ENCODE measurements at places on chromosomes 1 and 21.

DNA sequence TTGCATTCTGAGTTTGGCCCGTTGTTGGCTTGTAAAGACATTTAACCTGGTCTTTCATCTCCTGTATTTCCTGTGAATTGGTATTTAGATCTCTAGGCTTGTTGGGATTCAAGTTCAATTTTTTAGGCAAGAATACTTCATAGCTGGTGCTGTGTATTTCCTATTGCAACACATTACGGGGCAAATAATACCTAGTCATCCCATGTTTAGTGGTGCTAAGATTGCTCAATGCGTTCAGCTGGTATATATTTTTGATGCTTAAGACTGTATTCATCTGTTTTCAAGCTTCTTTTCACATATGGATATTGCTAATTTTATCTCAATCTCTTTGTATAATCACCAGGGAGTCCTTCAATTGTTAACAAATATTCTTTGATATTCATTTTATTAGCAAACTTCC lies 87.5 kb upstream of the ZBTB18 start:
- no peak for DNase-seq

GRCh38 chr1:111894497-111894896 lies 95.0 kb downstream of the KCND3 start:
- no peak for DNase-seq

DNA sequence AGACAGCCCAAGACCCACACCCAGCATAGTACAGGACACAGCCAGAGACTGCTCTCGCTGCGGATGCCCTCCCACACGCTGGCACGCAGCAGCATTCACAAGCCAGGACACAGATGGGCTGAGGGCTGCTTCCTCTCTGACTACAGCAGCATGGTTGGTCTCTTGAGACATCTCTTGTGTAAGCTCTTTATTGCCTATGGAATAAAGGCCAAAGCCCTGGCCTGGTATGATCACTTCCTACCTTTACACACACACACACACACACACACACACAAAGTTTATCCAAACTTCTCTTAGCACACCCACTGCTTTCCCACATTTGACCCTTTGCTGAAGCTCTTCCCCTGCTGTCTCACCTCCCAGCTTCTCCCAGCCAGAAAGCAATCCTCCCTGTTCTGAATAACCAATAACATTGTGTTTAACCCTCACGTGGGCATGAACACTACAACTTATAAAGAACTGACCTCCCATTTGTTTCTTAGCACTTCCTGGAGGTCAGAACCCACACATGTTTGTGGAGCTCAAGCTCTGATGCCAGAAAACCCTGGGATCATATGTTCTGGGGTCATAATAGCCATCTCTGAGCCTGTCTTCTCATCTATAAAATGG lies 1.2 kb upstream of the LUZP1 start:
- peak; percentile 86 for DNase-seq

GRCh38 chr1:31040038-31040437 lies 25.5 kb downstream of the PUM1 start:
- no peak for DNase-seq

Data from GM04504 (cell line).